Inflammatory macrophage treated with lipopolysaccharide for 4 hours (primary cell): ENCODE measurements at places on chromosomes 13 and 19.
A peak's percentile ranks its signal among the peaks of the same experiment; 100 is the strongest.

- DNase-seq, result peak; percentile 59
These were observed 12.5 kb upstream of the ACTN4 start for GRCh38 chr19:38634757-38635482.

GRCh38 chr13:40664350-40665125 is 1.9 kb downstream of the FOXO1 start:
- DNase-seq, result peak; percentile 43

DNA sequence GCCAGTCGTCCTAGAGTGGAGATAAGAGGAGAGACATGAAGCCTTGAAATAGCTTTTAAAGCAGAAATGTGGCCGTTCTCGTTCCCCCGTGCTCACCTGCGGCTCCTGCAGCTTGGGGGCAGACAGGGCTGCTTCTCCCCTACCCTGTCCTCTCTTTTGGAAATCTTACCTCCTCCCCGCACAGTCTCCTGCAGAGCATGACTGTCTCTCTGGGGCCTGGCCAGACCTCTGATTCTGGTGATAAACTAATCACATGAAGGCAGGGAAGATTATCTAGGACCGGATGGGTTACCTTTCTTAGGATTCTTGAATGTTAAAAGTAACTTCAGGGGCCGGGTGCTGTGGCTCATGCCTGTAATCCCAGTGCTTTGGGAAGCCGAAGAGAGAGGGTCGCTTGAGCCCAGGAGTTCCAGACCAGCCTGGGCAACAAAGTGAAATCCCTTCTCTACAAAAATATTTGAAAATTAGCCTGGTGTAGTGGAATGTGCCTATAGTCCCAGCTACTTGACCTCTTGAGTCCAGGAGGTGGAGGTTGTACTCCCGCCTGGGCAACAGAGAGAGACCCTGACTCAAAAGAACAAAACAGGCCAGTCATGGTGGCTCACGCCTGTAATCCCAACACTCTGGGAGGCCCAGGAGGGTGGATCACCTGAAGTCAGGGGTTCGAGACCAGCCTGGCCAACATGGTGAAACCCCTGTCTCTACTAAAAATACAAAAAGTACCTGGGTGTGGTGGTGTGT is 8.1 kb downstream of the CEBPA start:
- no peak for DNase-seq

DNA sequence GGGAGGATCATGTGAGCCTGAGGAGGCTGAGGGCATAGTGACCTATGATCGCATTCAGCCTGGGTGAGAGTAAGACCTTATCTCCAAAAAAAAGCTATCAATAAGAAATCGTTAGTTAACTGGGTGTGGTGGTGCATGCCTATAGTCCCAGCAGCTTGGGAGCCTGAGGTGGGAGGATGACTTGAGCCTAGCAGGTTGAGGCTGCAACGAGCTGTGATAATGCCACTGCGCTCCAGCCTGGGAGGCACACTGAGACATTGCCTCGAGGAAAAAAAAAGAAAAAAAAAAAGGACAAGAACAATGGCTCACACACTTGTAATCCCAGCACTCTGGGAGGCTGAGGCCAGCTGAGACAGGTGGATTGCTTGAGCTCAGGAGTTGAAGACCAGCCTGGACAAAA is 16.2 kb downstream of the PSPC1 start:
- DNase-seq, result no peak

GRCh38 chr13:48043789-48044503 is 6.4 kb downstream of the NUDT15 start:
- DNase-seq, result no peak

- no peak for DNase-seq
These were observed 14.2 kb downstream of the PLEKHJ1 start for GRCh38 chr19:2221918-2222317.

GRCh38 chr13:73610799-73611592 is 523.2 kb downstream of the KLF12 start:
- DNase-seq, result no peak

DNA sequence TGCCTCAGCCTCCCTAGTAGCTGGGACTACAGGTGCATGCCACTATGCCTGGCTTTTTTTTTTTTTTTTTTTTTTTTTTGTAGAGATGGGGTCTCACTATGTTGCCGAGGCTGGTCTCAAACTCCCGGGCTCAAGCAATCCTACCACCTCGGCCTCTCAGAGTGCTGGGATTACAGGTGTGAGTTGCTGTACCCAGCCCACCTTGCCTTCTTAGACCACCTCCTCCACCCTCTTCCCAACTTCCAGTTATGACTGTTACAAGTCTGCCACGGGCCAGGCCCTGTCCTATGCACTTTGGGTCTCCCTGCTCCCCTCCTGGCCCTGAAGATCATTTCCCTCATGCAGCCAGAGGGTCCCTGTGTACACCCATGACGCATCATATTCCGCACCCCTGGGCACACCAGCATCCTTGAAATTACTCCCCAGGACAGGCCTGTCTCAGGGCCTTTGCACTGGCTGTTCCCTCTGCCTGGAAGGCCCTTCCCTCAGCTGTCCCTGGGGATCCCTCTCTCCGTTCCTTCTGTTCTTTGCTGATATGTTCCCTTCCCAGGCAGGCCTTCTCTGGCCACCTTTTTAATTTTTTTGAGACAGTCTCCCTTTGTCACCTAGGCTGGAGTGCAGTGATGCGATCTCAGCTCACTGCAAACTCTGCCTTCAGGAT is 3.0 kb downstream of the LGALS4 start:
- no peak for DNase-seq

DNA sequence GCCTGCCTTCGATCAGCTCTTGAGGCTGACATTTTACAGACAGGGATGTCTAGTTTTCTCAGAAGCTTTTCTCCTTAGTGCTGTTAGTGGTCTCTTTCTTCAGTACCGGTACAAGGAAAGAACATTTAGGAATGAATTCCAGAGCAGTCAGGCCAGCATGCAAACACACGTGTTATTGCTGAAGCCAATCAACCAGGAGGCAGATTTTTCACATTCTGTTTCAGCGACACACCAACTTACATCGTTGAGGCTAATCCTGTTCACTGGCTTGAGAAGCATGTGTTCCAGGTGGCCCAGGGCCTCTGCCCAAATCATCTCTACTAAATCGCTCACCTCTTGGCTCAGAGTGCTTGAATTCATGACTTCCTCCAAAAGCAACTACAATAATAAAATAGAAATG is 19.2 kb downstream of the PARP4 start:
- DNase-seq, result no peak

DNA sequence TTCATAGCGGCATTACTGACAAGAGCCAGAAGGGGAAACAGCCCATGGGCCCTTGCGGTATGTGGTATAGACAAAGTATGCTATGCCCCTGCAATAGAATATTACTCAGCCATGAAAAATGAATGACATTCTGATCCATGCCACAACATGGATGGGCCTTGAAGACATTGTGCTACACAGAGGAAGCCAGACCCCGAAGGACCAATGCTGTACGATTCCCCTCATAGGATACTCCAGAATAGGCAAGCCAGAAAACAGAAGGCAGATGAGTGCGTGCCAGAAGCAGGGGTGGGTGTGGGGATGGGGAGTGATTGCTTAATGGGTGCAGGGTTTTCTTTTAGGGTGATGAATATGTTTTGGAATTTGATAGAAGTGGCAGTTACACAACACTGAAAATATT is 342.0 kb downstream of the TEX29 start:
- DNase-seq, result no peak

DNA sequence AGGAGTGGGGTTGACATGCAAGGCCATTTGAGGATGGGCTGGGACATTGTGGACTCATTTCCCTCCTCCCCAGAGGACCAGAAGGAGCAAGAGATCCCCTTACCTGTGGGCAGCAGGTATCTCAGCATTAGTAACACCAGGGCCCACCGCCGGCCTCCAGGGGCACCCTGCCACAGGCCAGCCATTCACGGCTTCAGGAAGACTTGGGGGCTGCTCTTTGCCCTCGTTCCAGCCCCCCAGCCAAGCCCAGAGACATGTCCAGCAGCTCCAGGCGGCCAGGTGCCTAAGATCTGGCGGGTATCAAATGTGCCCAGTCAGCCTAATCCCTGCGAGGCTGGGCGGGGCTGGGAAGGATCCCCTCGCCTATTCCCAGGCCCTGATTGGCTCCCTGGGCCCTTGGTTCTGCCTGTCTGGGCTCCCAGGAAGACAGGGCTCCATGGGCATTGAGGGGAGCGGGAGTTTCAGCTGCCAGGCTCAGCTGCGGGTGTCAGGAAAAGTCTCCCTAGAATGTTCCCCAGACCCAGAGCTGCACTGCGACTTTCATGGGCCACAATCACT is 21.3 kb upstream of the OR1M1 start:
- no peak for DNase-seq

- DNase-seq, result no peak
These were observed 1.8 kb downstream of the TMEM259 start for GRCh38 chr19:1018932-1019615.

- no peak for DNase-seq
These were observed 240.6 kb downstream of the KCTD12 start for GRCh38 chr13:76645632-76646031.
